Left colon (tissue), 2 donors: ENCODE measurements at places on chromosomes 3 and 15. TPM values are rescaled to one million over a fixed set of nuclear protein-coding genes. Genes with fewer than 3 reads are reported as not detected.

DNA sequence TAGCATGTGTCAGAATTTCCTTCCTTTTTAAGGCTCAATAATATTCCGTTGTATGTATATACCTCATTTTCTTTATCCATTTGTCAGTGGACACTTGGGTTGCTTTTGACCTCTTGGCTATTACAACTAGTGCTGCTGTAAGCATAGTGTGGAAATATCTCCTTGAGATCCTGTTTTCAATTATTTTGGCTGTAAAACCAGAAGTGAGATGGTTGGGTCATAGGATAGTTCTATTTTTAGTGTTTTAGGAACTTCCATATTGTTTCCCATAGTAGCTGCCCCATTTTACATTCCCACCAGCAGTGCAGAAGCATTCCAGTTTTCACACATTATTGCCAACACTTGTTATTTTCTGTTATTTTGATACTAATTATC is 70.4 kb upstream of the C15orf39 start:
- no peak for DNase-seq

GRCh38 chr3:106809623-106810299 is 567.5 kb upstream of the CCDC54 start:
- DNase-seq = no peak

DNA sequence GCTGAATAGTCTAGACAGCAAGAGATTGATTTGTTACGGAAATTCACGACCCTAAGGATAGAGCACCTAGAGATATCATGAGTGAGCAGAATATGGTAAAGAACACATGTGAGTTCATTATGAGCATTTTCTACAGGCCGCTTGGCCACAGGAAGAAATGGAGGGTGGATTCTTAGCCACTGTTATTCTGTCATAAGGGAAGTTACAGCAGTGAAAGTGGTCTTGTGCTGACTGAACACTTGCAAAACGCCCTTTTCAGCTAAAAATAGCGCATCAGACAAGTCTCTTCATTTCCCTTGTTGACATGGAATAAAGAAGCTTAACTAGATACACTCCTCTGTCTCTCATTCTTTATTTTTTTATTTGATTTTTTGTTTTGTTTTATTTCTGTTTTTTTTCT is 19.8 kb downstream of the DGKG start:
- DNase-seq = no peak

DNA sequence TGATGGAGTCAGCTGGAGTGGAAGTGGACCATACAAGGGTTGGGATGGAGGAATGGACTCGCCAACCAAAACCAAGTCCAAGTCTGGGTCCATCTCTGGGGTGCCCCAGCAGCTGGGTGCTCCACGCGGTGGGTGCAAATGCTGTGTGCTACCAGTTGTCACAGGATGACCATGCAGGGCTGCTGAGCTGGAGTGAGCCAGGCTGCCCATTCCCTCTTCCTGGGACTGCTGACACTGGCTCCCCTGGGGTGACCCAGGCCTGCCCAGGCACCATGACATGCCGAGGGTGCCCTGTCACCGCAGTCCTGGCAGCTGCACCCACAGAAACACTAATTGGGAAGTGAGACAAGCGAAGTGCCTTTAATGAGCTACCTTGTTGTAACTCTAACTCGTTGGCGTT is 140.2 kb downstream of the TPRA1 start:
- no peak for DNase-seq

- no peak for DNase-seq
Measured at GRCh38 chr3:22885039-22885438, 318.1 kb upstream of the UBE2E2 start.

DNA sequence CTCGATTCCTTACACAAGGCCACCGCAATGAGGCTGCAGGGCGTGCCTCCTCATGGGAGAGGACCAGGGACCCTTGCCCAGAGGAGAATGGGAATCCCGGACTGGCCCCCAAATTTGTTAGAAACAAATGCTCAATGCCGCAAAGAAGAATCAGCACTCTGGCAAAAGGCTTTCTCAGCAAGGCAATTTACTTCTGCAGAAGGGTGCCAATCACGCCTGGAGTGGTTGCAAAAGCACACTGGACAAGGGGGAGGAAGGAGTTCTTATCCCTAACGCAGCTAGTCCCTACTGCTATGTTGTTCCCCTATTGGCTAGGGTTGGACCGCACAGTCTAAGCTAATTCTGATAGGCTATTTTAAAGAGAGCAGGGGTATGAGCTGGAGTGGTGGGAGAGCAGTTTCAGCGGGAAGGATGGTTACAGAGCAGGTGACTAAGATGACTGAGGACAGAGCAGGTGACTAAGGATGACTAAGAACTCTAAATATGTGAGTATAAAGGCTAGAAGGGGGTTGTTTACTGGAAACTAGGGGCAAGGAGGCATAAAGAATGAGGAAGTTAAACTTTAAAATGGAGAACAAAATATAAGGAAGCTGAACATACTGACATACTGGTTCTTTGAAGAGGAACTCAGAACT is 48.5 kb downstream of the KATNBL1 start:
- no peak for DNase-seq

DNA sequence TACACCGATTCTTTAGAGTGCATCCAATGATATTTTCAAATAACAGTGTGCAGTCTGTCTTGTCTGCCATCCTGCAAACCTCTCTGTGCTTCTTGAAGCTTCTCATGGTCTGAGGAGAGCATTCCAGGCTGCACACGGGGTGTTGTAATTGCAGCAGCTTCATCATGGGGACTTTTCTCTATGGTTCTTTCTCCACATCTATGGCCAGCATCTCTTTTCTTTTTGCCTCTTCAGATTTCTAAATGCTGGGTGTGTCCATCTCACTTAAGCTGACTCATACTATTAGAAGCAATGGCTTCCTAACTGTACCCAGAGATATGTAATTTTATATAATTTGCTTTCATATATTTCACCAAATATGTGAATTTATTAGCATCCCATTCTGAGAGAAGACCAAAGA is 63.8 kb upstream of the EPHB3 start:
- no peak for DNase-seq

- peak; percentile 89 for DNase-seq
Measured at GRCh38 chr15:99100245-99101173, 4.4 kb upstream of the SYNM start.

DNA sequence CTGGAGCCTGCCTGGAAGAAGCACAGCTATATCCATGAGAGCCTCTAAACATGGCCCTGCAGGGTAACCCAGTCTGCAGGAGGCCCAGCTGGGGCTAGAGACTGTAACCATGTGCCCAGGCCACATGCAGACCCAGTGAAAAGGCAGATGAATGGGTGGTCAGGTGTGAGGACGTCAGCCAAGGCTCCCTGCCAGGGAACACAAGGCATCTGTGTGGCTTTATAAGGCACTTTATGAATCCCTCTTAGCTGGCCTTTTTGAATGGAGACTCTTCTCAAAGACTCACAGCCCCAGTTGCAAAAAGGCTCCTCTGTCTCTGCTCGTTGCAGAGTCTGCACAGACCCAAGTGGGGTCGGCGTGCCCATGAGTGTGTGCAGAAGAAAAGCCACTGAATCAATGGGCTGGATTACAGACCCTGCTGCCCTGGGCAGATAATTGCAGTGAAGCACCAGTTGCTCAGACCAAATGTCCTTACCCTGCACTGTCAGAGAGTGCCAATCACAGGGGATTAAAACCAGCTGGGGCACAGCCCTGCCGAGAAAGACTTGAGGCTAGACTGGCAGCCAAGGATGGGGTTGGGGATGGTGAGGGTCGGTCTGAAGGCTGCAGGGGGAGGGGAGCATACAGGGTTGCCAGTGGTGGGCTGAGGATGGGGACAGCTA is 154.2 kb downstream of the RAB11A start:
- DNase-seq = no peak

- DNase-seq = no peak
Measured at GRCh38 chr3:120649830-120650233, 32.2 kb downstream of the HGD start.

Gene KNG1
- total RNA-seq = 3.6 TPM

Gene TATDN2
- total RNA-seq = 37.9 TPM

Gene XPC
- 19.7 TPM for total RNA-seq

Gene FBXO40
- not detected for total RNA-seq
